ENCODE measurements at places on chromosomes 16 and 17.

DNA sequence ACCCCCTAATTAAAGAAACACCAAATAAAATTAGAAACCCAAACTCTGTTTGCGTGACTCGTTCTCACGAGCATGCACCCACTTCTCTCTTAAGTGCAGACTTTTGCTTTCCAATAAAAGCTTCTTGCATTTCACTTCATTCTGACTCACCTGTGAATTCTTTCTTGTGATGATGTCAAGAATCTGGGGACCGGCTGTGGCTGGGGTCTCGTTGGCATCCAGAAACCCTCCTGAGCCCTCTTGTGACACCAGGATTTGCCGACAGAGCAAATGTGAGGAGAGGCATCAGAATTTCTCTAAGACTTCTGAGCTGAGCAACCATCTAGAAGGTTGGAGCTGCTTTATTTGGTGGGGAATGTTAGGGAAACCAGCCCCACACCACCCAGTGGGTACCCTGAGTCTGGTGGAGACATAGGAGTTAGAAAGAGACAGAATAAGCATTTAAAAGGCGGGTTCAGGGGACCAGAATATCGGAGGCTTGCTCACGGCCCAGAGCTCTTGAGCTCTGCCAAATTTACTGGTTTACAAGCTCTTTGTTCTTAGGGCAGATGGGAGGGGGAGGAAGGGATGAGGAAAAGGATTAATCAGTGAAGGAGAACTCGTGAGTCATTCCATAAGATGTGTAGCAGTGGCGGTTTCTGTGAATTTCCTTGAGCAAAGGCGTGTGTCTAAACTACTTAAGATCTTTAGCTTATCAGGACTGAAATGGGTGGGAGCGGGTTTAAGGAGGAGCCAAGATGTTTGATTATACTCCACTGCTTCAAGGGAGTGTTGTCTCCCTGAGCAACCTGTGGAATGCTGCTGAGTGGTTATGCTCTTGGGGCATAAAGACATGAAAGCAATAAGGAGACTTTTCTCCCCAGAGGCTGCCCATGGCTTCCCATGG is 24.2 kb upstream of the TMC5 start:
- no peak for DNase-seq

DNA sequence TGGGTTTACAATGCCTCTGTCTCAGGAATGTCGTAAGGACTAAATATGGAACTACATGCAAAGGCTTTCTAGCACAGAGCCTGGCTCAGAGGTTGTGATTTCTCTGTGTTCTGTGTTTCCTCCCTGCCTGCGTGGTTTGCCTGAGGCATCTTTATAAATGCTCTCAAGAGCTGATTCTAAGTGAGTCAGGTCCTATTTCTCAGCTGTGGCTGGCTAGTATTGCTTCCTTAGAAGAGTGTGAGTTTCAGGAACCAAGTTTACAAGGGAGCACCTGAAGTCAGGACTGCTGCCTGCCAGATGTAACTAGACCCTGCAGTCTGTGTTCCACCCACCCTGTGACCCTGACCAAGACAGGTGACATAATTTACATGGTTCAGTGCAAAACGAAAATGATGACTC is 8.0 kb upstream of the CCL1 start:
- no peak for DNase-seq

DNA sequence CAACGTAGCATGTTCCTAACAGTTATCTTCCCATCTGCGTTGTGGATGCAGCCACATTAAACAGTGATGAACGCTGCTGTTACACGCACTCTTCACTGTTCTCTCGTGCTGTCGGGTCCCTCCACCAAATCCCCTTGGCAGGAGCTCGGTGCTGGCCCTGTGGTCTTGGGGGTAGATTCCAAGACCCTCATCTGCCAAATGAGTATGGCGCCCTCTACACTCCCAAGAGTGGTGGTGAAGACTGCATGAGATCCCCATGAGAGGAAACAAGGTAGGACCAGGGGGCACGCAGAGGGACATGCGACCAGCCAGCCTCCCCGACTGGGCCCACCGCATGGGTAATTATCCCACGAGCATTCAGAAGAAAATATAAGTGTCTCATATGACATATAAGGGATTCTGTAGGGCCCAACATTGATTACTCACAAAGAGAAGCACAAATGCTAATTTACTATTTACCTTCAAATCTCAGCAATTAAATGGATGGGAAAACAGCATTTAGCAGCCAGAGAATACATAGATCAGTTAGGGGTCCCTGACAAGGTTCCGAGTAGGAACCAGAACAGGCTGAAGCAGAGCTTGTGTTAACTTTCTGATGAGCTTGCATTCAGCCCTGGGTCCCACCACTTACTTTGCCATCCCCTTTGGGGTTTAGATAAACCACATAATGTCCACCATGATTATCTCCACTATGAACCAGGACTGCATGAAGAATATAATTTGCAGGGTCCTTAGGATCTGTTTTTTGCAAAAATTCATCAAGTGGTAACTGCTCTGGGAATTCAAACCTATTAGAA is 23.8 kb downstream of the LITAFD start:
- DNase-seq = no peak

DNA sequence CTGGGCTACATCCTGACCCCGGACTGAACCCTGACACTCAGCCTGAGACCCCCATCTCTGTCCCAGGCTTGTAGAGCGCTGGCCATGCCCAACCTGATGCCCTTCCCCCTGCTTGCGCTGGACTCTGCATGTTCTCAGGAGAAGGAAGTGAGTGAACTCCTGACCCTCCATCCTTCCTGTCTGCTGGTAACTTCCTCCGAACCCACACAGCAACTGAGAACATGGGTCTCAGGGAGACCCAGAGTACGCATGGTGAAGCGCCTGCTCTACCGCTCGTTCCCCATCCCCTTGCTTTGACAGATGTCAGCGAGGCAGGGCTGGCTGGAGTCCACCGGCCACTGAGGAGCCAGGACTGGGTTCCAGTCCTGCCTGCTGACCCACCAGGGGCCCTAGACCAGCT is 6.1 kb downstream of the CAMKK1 start:
- no peak for DNase-seq

- DNase-seq = no peak
Observed at GRCh38 chr17:5555254-5555653, 29.1 kb downstream of the NLRP1 start.

GRCh38 chr16:24848065-24848464 is 2.3 kb downstream of the SLC5A11 start:
- DNase-seq = no peak

DNA sequence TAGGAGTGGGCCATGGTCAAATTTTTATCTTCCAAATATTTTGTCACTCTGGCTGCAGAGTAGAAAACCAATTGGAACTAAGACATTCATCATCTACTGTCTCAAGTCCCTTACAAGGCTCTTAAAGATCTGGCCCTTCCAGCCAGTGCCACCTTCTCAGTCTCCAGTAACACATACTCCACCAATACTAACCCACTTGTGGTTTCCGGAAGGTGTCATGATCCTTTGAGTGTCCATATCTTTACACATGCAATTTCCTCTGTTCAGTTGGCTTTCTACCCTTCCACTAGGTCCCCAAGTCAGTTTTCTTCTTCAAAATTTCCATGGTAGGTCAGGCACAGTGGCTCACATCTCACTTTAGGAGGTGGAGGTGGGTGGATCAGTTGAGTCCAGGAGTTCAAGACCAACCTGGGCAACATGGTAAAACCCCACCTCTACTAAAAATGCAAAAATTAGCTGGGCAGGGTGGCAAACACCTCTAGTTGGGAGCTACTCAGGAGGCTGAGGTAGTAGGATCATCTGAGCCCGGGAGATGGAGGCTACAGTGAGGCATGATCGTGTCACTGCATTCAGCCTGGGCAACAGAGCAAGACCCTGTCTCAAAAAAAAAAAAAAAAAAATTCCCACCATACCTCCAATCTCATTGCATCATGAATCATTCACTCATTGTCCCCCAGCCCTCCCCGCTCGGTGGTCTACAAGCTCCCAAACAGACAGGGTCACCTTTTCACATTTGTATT is 6.0 kb upstream of the GRB2 start:
- DNase-seq = no peak

DNA sequence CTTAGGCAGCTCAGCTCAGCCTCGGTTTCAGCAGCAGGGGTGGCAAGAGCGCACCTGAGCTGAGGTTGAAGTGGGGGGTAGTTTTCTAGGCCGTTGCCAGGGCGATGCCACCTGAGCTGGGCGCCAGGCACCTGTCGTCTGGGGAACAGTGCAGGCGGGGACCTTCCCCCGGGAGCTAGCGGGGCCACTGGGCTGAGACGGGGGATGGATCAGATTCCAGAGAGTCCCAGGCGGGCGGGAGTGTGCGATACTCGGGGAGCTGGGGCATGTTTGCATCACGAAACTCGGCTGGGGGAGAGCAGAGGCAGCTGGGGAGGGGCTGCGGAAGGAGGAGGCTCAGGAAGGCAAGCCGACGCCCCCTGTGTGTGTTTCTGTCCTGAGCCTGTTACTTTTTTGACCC is 477 bp upstream of the CLDN9 start:
- DNase-seq = no peak

GRCh38 chr16:87855852-87856715 is 13.2 kb downstream of the SLC7A5 start:
- DNase-seq = no peak

- DNase-seq = no peak
Observed at GRCh38 chr17:56641894-56642293, 48.4 kb downstream of the NOG start.

DNA sequence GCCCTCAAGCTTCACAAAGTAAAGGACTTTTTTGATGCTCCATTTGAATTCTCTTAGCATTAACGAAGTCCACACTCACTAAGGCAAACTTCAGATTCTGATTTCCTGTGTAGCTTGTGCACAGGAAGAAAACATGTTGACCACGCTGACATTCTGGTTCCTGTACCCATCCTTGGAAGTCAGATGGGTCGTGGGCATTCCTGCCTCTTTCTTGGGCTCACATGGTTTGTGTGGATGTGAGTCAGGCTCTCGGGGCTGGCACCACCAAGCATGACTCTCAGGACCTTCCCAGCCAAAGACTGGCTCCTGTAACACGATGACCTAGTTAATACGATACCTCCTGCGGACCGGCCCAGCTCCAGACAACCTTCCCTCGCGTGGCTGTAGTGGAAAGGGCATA is 32.8 kb downstream of the ARSG start:
- DNase-seq = no peak

- no peak for DNase-seq
Observed at GRCh38 chr16:1815461-1815860, 11.2 kb downstream of the HAGH start.

GRCh38 chr16:65235339-65236177 is 113.7 kb upstream of the CDH11 start:
- DNase-seq = no peak

DNA sequence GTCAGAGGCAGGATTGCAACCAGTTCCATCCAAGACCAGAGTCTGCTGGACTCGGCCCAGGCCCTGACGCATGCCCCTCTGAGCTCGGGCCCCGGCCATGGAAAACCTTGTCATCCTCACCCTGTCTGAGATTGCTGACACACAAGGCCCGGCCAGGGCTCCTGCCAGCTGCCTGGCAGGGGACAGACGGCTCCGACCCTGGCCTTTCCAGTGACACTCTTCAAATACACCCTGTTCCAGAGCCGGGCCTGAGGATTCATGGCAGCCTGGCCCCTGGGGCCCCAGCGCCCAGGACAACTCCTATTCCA is 3.2 kb upstream of the PABPN1L start:
- no peak for DNase-seq

DNA sequence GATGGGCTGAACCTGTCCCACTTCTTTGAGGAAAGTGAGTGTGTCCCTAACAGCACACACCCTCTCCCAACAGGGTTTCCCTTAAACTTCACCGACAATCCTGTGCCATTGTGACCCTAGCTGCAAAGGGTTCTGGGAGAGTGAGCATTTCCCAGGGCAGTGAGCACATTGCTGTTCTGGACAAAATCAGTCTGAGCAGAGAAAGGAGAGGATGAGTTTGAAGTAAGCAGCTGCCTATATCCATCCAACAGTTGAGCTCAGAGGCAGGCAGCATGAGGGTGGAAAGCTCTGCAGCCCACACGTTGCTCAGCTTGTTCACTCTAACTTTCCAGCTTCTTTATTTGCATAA is 296.5 kb upstream of the MAF start:
- DNase-seq = no peak

GRCh38 chr16:81748476-81749198 is 30.5 kb upstream of the PLCG2 start:
- no peak for DNase-seq

GRCh38 chr17:79117905-79118487 is 43.4 kb downstream of the ENGASE start:
- DNase-seq = no peak

DNA sequence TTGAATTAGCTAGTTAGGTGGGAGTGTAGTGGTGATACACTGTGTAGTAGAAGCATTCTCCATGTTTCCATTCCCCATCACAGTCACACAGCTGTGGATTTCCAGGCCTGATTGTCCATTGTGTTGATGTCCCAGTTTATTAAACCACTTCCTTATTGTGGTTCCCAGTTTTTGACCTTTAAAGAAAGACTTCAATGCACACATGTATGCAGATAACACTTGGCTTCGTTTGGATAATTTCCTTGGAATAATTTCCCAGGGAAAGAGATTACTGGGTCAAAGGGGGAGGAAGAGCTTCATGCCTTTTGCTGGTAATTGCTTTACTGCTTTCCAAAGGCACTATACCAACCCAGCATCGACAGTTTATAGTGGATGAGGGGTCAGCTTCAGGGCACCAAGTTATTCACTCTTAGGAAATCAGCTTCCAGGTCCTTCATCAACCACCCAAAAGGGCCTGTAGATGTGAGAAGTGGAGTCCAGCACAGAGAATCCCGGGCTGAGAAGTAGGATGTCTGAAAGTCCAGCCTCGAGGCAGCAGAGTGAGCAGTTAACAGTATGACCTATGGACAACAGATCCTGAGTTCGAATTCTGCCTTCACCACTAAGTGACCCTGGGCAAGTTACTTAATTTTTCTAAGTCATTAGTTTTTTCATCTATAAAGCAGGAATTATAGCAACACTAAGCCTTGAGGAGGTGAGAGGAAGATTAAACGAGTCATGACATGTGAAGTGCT is 31.3 kb upstream of the TNS4 start:
- DNase-seq = no peak
